ENCODE measurements at places on chromosomes 5 and 9. TPM values are rescaled to one million over a fixed set of nuclear protein-coding genes. Genes with fewer than 3 reads are reported as not detected.

The SRD5A1 gene
- total RNA-seq = 3.8 TPM

The CMBL gene
- total RNA-seq = 17.9 TPM

DNA sequence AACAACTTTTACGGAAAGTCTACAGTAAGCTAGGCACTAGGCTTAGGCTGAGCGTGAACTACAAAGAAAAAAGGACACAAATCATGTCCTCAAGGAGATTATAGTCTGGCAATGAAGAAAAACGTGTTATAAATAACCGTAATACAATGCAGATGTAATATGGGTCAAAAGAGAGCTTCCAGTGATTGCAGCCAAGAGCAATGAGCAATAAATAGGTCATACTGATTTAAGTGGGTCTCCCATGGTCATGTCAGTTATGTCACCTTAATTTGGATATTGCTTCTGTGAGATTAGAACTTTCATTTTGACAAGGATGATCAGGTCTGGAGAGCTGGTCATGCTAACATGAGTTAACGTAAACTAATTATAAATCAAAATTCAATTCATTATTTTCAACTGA, 158.6 kb upstream of the GNA14 start:
- no peak for DNase-seq

DNA sequence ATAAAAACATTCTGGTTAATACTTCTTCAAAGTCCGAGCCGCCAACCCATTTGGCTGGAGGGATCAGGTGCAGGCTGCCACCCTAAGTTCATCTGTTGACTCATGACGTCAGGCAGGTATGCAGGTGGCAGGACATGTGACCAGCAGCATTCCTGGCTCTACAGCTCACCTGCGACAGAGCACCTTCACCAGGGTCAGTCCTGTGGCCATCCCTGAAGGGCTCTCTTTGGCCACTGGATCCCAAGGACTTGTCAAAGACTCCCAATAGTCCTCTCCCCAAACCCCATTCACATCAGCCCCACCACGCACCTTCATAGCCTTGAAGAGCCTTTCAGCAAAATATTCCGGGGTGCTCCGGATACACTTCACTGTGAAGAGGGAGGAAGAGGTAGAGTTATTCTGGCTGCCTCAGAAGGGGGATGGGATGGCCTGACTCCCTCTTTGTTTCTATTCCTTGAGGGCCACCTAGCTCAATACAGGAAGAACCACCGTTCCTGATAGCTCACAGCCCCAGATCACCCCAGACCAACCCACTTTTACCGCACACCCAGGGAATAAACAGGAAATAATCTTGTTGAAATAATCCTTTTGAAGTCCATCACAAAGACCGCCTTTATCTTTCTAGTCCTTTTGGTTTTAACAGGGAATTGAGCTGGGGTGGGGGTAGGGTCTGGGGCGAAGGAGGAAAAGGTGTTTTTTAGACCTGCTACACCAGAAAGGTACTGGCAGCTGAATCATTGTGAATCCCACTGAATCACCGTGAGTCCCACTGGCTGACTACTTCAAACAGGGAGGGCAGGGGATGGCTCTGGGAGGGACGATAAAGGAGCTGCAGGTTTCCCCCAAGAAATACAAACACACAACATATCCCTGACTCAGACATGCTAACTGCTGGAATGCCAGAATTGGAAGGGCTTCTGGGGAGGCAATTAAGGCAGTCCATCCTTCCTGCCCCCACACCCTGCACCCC, 26.4 kb downstream of the ANXA6 start:
- DNase-seq = no peak

GRCh38 chr9:8680157-8680556, 880.6 kb upstream of the DMAC1 start:
- no peak for DNase-seq

DNA sequence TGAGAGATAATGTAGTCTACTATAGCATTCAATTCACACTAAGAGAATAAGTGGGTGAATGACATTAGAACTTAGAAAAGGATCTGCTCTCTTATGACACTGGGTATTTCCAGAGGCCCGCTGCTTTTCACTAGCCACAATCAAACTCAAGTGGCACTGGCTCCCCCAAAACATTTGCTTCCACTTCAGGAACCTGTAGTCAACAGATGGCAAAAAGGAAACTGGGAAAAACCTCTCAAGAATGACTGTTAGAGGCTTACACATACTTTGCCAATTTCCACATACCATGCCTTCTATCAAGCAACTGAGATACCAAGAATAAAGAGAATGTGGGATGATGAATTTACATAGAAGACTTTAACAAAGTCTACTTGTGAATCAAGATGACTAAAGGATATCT, 11.2 kb downstream of the POC5 start:
- DNase-seq = no peak
